NCI-H748 treated with DMSO at 0.1 percent for 48 hours (cell line): ENCODE measurements at places on chromosomes 7 and 10.

GRCh38 chr10:8919280-8919679 is 864.8 kb downstream of the GATA3 start:
- no peak for DNase-seq

GRCh38 chr10:70540789-70541360 is 61.7 kb downstream of the PRF1 start:
- DNase-seq, result no peak

- DNase-seq, result no peak
These were observed 596.6 kb downstream of the GRM8 start for GRCh38 chr7:126656165-126656564.

GRCh38 chr10:70405037-70405824 is 1.3 kb downstream of the EIF4EBP2 start:
- DNase-seq, result no peak

DNA sequence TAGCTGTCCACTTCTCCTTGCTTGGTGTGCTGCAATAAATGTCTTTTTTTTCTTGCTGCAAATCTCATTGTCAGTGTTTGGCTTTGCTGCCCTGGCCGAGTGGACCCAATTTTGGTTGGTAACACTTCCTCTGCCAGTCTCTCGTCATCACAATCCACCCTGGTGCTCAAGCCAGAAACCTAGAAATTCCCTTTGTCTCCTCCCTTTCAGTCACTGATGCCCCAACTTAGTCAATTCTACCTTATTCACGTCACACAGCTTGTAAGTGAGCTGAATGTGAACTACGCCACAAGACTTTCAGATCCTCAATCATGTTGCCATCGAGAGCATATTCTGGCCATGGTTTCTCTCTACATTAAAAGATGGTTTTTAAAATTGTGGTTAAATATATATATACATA is 13.0 kb upstream of the FRA10AC1 start:
- DNase-seq, result no peak

- DNase-seq, result no peak
These were observed 16.5 kb upstream of the DDIT4 start for GRCh38 chr10:72257051-72257892.

GRCh38 chr7:157688533-157689268 is 351.9 kb downstream of the DNAJB6 start:
- DNase-seq, result no peak

- DNase-seq, result no peak
These were observed 1.8 kb downstream of the UFSP1 start for GRCh38 chr7:100887516-100888290.

DNA sequence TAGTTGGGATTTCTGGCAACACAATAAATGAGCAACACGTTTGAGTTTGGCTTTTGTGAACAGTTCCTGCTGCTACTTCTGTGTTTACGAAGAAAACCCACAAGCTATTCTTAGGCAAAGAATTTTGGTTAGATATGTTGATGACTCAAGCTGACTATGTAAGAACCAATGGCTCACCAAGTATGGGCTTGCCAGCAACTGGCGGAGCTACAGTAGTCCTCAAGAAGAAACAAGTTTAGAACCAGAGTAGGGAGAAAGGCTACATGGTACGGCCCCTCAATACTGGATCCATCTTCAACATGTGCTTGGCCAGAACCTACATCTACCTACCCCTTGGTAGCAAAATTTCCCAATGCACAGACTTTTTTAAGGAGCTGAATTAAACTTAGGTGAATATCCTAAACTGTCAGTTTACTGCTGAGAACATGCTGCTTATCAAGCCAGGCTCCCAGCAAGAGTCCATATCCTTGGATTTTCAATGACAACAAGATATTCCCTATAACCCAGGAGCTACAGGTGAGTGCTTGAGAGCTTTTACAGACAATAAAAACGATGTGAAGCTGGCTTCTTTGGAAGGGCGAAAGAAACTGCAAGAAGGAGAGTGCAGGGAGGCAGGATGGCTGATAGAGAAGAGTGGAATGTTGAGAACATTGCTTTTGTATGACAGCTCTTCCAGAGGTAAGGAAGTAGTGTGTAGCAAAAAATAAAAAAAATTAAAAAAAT is 74.3 kb upstream of the ASAH2 start:
- DNase-seq, result no peak

GRCh38 chr7:143906895-143907294 is 4.9 kb upstream of the TCAF1 start:
- no peak for DNase-seq

GRCh38 chr10:10317151-10317550 is 700.5 kb upstream of the CELF2 start:
- DNase-seq, result no peak

DNA sequence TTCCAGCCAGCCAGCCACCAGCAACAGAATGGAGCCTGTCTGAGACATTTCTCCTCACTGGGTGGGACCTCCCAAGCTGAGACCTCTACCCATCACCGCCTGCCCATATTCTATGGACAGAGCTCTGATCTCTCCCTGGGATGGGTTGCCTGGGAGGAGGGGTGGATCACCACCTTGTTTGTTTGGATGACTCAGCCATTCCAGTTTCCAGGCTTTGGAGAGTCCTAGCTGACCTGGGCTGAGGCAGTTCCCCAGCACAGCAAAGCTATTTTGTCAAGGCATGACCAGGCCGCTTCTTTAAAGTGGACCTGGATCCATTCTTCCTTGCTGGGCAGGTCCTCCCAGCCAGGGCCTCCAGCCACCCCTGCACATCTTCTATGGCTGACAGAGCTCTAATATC is 982.3 kb downstream of the DNAJB9 start:
- no peak for DNase-seq

DNA sequence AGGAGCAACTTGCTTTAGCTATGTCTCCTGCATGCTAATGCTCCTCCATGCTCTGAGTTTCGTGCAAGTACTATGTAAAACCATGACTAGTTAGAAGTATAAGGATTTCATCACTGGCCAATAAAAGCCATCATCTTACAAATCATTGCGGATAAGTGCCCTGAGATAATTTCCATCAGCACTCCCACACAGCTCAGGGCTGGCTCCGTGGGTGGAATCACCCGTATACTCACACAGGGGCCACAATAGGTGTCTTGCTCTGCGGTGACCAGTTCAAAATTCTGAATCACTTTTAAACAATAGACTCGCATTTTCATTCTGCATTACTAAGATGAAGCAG is 227.4 kb downstream of the PARD3 start:
- no peak for DNase-seq
